NCI-H1417 (cell line): ENCODE measurements at places on chromosomes 3 and 15.

DNA sequence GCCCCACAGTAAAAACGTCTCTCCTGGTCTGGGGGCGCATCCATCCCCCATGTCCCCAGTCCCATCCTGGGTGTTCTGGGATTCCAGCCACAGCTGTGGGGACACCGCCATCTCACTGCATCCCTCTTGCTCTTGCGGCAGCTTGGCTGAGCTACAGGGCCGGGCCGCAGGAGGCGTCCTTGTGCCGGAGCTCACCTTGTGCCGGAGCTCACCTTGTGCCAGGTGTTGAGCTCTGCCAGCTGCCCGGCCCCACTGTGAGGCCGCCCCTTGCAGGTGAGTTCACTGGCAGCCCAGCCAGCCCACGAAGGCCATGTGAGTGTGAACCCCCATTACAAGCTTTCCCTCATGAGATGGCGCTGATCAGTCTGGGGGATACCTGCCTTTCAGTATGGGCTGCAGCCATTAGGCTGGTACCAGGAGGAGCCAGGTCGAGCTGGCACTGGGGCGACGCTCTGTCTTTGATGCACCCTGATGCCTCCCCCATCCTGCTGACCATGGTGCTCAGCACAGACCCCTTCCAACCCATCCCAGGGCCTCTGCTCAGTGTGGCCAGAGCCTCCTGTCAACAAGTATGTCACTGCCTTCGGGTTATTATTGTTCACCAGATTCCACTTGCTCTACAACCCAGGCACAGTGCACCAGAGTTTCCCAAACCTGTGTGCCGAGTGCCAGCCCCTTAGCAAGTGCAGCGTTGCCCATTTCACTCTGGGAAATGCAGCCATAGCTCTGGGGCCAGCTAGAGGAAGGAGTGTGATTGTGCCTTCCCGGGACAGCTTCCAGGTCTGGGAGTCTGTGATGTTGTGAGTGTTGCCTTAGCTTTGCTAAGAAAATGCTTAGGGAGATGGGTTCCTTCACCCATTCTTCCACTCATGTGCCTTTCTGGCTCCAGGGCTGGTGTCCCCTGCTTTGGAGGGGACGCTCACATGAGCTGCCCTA, 105.7 kb downstream of the APBA2 start:
- no peak for DNase-seq

- no peak for DNase-seq
Observed at GRCh38 chr3:155435821-155436220, 142.3 kb upstream of the STRIT1 start.

- no peak for DNase-seq
Observed at GRCh38 chr15:87761736-87762509, 494.6 kb downstream of the NTRK3 start.

DNA sequence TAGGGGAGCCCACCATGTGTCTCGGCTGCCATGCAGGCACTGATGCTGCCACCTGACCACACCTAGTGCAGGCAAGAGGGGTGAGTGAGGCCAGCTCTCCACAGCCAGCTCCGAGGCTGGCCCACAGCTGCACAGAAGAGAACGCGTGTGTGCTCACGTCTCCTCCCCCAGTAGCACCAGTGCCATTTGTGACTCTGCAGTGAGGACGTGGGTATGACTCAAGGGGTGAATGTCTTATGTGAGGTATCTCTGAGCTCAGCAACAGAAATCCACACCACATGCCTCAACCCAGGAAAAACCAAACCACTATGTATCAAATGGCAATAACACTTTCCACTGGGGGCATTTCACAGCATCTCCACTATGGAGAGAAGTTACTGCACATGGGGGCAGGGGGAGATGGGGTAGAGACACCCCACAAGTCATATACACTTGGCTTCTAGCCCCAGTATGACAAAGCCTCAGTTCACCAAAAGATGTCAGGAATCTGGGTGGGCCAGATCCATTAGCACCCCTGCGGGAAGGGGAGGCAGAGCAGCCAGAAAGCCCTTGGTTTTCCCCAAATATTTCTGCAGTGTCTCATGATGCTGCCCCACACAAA, 87.6 kb downstream of the LRIG1 start:
- no peak for DNase-seq

DNA sequence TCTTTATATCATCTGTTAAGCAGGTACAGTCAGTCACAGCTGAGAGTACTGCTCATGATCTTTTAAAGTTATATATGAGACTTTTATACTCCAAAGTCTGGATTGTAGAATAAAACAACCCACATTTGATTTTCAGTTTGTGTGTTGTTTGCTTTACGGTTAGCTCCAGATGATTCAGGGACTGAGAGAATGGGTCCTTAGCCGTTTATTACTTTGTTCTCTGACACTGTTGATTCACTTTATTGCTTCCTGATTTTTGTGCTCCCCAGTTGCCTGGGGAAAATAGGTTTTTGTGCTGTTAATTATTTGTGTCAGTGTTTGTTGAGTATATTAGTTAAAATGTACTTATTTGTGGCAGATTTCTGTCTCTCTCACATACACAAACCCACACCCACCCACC, 8.6 kb upstream of the EBLN2 start:
- peak; percentile 27 for DNase-seq

DNA sequence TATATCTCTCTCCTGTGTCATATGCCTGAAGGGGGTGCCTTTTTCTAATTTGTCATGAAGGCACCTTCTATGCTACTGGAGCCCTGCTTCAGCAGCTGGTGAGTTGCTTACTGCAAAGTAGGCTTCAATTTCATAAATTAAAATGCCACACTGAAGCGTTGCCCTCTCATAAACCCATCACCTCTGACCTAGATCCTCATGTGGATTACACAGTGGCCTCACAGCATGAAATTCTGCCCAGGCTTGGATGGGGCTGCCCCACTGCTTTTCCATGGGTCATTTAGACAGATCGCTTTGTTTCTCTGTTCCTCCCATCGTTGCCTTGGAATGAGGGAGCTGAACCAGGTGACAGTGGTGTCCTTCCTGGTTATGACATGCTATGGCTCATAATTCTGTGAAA, 131.2 kb downstream of the RPL22L1 start:
- DNase-seq: peak; percentile 11

GRCh38 chr3:13208706-13209633, 135.7 kb upstream of the IQSEC1 start:
- DNase-seq: no peak

DNA sequence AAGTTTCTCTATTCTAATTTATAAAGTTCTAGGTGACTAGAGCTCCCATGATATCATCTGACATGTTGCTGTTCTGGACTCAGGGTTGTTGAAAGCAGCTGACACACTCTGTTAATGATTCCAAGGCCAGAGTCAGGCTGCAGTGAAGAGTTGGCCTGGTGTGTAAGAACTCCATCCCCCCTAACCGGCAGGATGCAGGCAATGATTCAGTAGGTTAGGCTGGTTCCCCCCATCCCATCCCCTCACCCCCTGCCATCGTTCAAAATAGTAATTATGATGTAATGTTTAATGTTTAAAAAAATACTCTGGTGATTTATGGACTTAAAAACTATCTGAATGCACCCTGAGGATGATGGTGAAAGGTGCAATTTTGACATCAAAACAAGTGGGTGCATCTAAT, 4.6 kb upstream of the TRIM71 start:
- DNase-seq: peak; percentile 36

- DNase-seq: no peak
Observed at GRCh38 chr15:51189669-51190385, 95.1 kb upstream of the TNFAIP8L3 start.

- DNase-seq: no peak
Observed at GRCh38 chr3:193564012-193564411, 9.3 kb upstream of the ATP13A4 start.

DNA sequence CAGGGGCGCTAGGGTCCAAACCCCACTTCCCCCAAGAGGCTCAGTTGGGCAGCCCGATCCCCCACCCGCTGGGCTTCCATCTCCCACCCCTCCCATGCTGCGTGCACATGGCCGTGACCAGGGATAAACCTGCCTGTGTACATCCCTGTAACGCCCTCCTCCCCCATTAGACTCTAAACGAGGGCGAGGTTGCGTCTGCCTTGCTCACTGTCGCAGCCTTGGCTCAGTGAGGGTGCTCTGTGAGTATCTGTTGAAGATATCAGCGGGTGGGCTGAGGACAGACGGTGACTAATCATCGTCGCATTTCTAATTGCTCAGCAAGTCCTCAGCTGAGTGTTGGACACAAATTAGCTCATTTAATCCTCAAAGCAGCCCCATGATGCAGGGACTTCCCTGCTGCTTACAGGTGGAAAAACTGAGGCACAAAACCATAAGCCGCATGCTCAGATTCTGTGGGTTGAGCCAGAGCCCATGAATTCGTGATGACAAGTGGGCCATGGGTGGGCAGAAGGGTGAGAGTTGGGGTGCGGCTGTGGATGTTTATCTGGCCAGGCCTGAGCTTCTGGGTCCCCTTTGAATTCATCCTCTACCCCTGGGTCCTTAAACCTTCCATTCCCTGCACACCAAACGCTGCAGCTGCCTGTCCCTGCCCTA, 26.0 kb downstream of the FBLN2 start:
- DNase-seq: peak; percentile 42

DNA sequence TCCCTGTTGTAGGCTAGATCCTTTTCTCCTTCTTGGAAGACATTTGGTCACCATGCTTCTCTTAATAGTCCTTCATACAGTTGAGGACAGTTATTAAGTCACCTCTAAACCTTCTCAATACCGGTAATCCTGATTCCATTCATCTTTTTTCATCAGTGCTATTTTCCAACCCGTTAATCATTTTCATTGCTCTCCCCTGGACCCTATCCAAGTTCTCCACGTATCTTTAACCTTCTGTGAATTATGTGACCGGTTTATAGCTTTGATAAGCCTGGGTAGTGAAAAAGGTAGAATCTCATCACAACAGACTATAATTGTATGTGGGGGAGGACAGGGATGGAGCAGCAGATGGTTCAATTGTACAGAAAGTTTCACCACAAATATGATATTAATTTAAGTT, 168.5 kb downstream of the MECOM start:
- DNase-seq: peak; percentile 86

GRCh38 chr15:84816694-84817465, at the start of gene ALPK3:
Gene ALPK3 (plus strand): TSS chr15:84817356. CDS start chr15:84817453, 97 bp downstream.
- DNase-seq: no peak

DNA sequence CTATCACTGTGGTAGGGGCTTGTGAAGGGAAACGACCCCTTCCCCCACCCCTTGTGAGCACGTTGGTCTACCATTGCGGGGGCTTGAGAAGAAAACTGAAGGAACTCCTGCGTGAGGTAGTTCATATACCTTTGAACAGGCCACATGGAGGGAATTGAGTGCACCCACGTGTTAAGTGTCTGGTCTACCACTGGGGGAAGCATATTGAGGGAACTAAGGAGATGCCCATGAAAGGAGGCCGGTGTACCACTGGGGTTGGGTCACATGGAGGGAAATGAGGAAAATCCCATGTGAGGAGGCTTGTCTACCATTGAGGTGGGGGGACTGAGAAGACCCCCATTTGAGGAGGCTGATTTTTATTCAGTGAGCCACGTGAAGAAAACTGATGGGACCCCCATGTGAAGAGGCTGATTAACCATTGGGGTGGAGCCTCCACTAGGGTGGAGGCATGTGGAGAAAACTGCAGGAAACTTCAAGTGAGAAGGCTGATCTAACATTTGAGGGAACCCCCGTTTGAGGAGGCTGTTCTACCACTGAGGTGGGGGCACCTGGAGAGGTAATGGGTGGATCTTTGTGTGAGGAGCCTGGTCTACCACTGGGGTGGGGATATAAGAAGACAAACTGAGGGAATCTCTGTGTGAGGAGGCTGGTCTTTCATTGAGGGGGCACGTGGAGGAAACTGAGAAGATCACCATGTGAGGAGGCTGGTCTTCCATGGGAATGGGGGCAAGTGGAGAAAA, 163.2 kb downstream of the FBLN2 start:
- no peak for DNase-seq

DNA sequence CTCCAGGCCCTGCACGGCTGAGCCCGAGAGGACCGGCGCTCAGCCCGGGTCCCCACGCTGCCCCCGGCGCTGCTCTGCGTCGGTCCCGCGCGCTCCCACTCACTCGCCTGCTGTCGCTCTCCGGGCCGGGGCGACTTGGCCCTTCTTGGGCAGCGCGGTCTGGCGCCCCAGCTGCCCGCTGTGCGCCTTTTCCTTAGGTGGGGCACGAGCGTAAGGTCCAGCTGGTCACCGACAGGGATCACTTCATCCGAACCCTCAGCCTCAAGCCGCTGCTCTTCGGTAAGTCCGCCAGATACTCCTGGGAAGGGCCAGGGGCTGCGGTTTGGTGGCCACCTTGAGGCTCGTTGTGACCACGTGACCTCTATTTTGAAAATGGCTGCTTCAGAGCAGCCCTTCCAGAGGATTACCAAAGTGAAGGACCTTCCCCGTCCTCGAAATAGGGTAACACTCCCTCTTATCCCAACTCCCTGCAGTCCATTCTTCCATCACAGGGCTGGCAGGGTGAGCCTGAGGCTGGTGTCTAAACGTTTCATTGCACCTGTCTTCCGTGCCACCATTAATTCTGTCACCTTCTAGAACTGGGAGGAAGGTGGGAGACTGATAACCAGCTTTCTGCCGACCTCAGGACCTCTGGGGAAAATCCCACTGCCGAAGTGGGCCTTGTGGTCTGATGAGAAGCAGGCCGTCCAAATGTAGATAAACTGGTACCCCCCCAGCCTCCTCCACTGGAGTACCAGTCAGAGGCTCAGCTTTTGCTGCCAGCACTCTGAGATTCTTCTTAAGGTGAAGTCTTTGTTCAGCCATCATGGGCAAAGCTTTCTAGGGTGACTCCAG, 812 bp downstream of the P4HTM start:
- peak; percentile 37 for DNase-seq

- DNase-seq: no peak
Observed at GRCh38 chr3:177041021-177041729, 156.1 kb downstream of the TBL1XR1 start.

- no peak for DNase-seq
Observed at GRCh38 chr3:190601622-190602021, 87.7 kb downstream of the IL1RAP start.

DNA sequence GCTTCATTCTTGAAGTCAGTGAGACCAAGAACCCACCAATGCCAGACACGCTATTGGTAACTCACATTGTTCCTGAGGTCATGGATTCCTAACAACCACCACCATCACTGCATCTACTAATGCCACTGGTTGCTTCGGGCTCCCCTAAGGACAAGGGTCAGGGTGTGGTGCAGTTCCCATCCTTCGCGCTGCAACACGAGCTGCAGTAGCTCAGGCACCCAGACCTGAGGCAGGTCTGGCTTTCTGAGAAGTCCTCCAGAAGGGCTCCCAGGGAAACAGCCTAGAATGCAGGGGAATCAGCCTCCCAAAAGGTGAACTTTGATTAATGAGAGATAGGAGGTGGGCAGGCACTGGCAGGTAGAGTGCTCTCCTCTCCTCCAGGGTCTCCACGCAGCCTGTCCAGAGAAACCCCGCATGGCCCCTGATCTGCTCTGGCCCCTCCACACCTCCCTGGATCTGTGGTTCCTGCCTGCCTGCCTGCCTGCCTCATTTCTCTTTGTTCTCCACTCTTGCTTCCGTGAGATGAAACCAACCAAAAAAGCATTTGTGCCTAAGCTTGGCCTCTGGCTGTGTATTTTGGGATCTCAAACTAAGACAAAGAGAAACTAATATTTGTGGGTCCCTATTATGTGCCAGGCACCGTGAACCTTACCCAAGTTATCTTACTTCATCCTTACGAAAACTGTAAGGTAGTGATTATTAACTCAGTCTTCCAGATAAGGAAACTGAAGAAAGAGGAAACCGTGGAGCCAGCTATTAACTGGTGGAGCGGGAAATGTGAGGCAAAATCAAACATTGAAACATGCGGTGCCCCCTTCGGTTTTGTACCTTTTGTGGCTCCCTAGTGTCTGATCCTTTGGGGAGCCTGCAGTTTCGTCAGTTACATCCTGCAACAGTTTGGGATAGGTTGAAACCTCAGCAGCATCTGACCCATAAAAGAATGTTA, 43.9 kb upstream of the USP3 start:
- DNase-seq: no peak

GRCh38 chr15:74807282-74807681, 5.4 kb upstream of the LMAN1L start:
- no peak for DNase-seq
